ENCODE measurements at places on chromosomes 11 and 22.

GRCh38 chr22:20810645-20811044, 36.7 kb downstream of the SERPIND1 start:
- DNase-seq = no peak

- peak; percentile 41 for DNase-seq
These were observed 430.4 kb downstream of the TBC1D22A start for GRCh38 chr22:47192651-47193437.

GRCh38 chr11:66367561-66368312, 3.8 kb downstream of the SLC29A2 start:
- no peak for DNase-seq

DNA sequence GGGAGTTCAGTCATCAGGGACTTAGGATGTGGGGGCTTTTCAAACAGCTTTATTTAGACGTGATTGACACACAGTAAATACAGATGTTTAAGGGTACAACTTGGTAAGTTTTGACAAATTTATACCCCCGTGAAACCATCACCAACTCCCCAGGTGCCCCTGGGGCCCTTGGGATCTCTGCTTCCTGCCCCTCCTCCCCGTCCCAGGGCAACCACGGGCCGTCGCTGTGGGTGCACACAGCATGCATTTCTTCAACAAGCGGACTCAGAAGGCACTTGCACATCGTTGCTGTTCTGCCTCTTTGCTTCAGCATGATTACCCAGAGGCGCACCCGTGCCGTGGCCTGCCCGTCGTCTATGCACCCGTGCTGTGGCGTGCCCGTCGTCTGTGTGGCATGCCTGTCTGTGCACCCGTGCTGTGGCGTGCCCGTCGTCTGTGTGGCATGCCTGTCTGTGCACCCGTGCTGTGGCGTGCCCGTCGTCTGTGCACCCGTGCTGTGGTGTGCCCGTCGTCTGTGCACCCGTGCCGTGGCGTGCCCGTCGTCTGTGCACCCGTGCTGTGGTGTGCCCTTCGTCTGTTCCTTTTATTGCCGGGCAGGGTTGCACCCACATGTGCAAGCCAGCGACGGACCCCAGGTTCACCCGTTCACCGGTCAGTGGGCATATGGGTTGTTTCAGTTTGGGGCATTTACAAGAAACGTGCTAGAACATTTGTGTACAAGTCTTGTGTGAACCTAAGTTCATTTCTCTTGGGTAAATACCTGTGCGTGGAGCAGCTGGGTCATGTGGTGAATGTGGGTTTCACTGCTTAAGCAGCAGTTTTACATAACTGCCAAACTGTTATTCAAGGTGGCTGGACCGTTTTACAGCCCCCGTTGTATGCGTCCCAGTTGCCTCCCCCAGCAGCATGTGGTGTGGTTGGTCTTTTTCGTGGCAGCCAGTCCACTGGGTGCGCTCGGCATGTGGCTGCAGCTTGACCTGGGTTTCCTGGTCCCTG, 8.3 kb downstream of the CD81 start:
- no peak for DNase-seq

DNA sequence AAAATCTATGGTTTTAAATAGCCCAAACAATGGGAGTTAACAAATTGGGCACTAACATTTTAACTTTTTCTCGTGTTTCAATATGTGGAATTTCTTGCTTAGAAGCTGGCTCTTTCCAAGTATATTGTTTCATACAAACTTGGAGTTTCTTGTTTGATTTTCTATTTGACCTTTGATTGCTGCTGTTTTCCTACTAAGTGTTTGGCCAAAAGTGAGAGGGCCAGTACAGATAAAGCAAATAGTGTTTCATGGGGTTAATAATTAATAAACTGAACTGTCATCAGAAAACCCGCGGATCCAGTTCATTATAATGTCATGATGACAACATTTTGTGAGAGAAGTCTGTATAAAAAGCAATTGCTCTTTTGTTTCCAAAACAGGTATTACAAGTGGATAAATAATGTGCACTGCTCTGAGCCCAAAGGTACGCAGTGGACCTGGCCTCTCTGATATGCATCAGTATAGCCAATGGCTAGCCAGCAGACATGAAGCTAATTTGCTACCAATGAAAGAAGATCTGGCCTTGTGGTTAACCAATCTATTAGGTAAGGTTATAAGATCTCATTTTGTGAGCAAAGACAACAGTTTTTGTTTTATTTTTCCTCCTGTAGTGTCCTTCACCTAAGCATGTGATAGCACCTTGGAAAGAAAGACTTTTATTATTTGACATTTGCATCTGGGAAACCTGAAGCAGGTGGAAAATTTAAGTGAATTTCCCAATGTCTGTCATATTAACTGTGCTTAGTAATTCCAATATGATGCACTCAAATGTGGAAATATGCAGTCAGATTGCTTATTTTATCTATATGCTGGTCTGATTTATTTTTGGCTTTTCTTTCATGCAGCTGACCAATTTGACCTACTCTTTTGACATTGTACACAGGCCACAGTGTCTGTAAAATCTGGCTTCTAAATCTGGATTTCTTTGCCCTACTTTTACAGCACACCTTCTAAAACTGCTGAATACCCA, 8.3 kb downstream of the GAS2 start:
- no peak for DNase-seq

DNA sequence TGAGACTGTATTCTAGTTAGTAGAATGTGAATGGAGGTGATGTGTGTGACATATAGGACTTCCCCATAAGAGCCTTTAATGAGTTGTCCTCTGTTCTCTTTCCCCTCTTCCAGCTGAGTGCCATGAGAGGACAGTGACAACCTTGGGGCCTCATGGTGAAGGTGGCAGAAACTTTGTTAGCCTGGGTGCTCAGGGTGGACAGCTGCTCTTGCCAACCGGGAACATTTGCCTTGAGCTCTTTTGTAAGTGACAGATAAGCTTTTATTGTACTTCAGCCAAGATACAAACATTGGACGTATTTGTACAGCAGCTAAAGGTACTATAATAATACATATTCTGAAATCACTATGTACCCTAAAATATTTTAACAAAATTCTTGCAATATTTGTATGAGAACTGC, 33.0 kb upstream of the PLET1 start:
- no peak for DNase-seq

DNA sequence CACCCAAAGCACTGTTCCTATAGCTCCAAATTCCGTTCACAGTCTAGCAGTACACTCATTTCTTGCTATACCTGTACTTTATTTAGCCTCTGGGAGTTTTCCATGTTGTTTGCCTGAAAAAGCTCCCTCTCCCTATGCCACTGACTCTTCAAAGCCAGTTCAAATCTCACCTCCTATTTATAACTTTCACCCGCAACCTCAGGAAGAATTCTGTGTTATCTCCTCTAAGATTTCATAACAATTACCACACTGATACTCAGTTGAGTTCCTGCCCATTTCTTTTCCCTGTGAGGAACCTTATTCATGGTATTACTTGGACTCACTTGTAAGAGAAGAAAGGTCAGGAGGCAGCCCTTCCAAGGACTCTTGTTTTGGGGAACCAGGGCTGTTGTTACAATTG, 25.2 kb downstream of the GDPD4 start:
- no peak for DNase-seq

- no peak for DNase-seq
These were observed 127.4 kb downstream of the CACNA1I start for GRCh38 chr22:39697790-39698430.

DNA sequence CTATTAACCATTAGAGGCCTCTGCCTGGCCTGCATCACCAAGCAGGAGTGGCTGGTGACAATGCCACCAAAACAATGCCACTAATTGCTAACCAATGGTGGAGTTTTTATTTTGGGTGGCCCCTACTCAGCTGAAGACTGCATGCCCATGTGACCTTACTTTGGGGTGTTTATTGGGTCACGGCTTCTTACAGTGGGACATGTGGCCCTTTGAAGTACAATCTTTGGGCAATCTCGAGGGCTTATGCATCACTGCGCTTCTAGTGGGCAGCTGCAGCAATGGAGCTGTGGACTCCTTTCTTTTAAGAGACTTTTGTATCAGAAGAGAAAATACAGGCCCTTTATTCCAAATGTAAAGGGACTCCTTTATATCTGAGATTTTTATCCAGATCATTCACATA, 85.7 kb downstream of the IGLL5 start:
- no peak for DNase-seq

- DNase-seq = no peak
These were observed 191.6 kb upstream of the NCAM1 start for GRCh38 chr11:112769584-112769983.

- peak; percentile 28 for DNase-seq
These were observed 59.9 kb downstream of the FBXO7 start for GRCh38 chr22:32534252-32535235.

- no peak for DNase-seq
These were observed 87.9 kb downstream of the ADAMTS15 start for GRCh38 chr11:130536106-130537040.

GRCh38 chr22:17436981-17437412, 67.7 kb downstream of the CECR2 start:
- no peak for DNase-seq

- DNase-seq = no peak
These were observed 121.5 kb upstream of the RAG2 start for GRCh38 chr11:36719358-36720107.

GRCh38 chr22:35464399-35464798, 64.5 kb downstream of the MCM5 start:
- DNase-seq = no peak

DNA sequence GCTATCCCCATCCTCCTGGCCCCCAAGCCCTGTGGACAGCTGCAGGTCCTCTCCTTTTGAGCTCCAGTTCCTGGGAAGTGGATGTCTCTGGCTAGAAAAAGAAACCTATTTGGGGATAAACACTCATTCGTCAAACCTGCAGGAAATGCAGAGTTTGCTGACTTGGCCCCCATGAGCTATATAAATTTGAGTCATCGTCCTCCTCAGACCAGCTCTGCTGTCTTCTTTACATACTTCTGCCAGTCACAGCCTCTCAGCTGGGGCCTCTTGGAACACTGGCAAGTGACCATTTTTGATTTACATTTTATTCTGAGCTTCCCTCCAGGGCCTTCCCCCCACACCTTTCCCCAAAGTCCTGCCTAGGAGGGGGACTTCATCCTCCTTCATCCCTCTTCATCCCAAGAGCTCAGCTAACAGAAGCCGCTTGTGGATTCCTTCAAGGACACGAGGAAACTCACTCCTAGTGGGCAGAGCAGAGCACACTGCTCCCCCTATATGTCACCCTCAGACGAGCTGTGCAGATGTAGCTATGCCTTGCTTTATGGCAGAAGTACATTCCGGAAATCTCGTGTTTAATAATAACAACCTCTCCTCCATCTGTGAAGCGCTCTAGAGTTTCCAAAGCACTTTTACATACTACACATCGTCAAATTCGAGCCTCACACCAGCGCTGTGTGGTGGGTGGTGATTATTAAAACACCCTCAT, 131.8 kb downstream of the FEZ1 start:
- peak; percentile 62 for DNase-seq

- no peak for DNase-seq
These were observed 123.5 kb upstream of the LMO1 start for GRCh38 chr11:8387141-8387540.

- no peak for DNase-seq
These were observed 43.4 kb downstream of the GRIK4 start for GRCh38 chr11:120554766-120555432.

DNA sequence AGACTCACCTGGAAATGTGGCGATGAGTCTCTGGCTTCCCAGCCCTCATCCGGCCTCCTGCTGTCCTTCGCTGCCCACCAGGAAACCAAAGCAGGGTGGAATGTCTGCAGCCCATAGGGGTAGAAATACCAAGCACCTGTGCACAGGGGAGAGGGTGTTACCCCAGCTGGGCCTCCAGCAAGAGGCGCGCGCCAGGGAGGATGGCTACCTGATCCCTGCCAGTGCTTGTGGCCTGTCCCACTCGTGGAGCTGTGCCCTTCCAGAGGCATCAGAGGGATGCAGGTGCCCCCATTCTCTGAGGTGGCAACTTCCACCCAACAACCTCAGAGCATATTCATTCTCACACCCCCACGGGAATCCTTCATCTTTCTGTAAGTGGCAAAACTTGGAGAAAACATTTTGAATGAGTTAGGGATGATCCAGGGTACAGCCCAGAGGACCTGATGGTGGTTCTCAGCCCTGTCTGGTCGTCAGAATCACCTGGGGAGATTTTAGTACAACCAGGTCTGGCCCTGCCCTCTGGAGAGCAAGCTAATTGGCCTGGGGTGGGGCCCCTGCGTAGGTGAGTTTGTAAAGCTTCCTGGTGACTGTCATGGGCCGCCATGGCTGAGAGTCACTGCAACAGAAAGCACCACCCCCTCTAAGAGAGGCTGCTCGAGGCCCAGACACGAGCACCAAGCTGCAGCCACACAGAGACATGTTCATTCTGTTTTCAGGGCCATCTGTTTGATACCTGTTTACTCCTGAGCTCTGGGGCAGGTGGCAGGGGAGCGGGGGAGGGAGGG, 9.9 kb downstream of the SUN2 start:
- no peak for DNase-seq
